ENCODE measurements at places on chromosomes 12 and 14.

GRCh38 chr12:26158078-26158764, 33.4 kb upstream of the BHLHE41 start:
- DNase-seq: no peak

GRCh38 chr12:76998908-76999556, 66.3 kb downstream of the E2F7 start:
- DNase-seq: no peak

DNA sequence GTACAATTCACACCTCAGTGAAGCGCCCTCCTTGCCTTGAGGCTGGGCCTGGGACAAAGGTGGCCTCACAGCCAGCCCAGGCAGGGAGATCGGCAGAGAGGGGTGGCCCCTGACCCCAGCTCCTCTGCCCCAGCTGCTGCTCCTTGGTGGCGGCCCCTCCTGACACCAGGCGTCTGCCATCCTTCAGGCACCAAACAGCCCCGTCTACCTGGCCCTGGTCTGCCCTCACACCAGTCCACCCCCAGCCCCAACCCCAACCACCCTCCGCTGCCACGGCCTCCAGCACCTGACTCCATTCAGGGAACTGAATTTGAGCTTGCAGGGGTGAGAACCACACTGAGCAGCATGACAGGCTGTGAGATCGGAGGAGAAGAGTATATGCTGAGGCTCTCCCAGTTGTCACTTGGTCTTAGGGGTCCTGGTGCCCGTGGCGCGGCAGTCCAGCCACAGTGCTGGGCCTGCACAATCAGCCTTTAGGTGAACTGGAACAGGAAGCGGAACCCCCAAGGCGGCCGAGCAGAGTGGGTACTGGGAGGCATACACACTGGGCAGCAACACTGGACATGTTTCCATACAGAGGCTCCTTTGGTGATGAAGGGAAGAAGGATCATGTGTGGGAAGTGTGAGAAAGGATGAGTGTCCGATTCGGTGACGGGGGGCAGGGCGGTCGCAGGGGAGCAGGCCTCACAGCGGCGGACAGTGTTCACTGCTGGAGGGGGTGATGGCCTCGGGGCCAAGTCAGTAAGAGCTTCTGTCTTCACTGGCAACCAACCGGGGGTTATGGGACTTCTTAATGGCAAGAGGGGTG, 18.7 kb downstream of the ZFYVE21 start:
- no peak for DNase-seq

DNA sequence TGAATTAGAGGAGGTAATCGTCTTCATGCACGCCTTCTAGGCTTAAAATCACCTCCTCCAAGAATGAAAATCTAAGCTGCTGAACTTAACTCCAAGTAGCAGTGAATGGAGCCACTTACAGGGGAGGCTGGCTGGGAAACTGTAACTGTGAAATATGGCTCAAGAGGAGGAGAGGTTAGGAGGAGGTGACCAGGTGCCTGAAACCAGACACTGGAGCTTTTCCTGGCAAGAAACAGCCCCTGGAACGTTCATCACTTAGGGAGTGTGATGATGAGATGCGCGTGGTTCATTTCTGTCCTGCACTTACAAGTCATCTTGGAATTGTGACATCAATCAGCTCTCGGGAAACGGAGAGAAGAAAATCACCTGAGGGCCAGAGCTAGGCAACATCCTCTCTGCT, 62.3 kb upstream of the TMEM132C start:
- DNase-seq: no peak

DNA sequence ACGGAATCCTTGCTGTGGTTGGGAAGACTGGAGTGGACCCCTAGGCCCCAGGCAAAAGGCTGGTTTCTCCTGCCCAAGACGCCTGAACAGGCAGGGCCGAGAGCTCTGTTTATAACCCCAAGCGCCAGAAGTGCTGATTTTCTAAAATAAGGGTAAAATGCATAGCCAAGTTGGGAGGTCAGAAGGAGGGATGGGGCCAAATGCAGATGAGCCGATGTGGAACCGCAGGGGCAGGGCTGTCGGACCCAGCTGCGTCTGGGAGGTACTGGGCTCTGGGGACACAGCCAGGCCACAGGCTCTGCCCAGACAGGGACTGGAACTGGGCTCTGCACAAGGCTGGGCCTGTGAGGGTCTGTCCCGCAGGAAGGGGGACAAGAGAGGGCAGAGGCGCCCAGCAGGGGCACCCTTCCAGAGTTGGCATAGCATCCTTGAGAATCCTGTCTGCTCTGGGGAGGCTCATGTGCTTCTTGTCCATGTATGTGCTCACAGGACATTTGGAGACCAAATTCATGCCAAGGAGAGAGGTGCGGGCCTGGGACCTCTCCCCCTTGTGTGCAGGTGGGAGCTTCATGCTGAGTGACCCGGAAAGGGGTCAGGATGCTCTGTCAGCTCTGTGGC, 49.1 kb downstream of the JAG2 start:
- no peak for DNase-seq

Data from NCI-H2081 (cell line).